MCF 10A (cell line): ENCODE measurements at places on chromosomes 7 and 10. TPM values are rescaled to one million over a fixed set of nuclear protein-coding genes. Genes with fewer than 3 reads are reported as not detected.

DNA sequence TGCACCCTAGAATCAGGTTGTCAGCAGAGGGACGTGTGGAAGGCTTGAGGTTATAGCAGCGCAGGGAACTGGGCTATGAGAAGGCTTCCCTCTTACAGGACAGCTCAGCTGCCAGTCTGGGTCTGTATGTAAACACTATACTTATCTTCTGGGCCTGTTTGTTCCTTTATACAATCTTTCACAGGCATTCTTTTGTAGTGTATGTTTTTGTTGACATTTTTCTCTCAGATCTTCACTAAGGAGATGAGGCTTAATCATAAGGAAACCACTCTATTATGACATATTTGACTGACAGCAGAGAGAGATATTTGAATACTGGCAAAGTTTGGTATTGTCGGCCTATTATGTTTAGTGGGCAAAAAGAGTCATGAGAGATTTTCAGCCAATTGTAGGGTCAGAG, 929 bp downstream of the GBF1 start:
- H3K27ac ChIP-seq: peak overlapping the region; percentile 97
- H3K4me1 ChIP-seq: peaks cover 45% of the 10 kb centered on the region
- peak overlapping the region; percentile 99 for H3K4me3 ChIP-seq
- peaks cover 6% of the 10 kb centered on the region for H3K36me3 ChIP-seq

GRCh38 chr10:126734967-126735366, 64.5 kb upstream of the C10orf90 start:
- DNase-seq: peak; percentile 50
- H3K36me3 ChIP-seq: no peaks in the 10 kb centered on the region
- H3K27ac ChIP-seq: no peak overlapping the region
- H3K27me3 ChIP-seq: no peaks in the 10 kb centered on the region

GRCh38 chr7:88278881-88279280, 27.8 kb downstream of the STEAP4 start:
- H3K27me3 ChIP-seq: no peaks in the 10 kb centered on the region
- no peak overlapping the region for H3K4me3 ChIP-seq
- no peaks in the 10 kb centered on the region for H3K36me3 ChIP-seq
- H3K27ac ChIP-seq: no peak overlapping the region

DNA sequence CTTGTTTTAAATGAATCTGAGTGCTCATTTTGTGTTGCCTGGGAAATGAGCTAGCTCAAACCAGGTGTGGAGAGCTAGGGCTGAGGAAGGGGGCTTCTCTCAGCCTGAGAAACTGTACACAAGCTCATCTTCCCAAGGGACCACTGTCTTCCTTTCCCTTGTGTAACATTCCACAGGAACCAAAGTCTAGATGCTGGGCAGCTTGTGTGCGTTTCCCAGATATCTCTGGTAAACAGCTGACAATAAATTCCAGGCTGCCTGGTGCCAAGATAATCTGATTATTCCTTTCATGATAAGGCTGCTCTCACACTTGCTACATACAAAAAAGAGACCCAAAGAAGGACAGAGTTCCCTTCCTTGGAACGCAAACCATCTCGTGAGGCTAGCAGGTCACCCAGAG, 33.1 kb upstream of the MKLN1 start:
- H3K4me3 ChIP-seq: no peak overlapping the region
- no peaks in the 10 kb centered on the region for H3K36me3 ChIP-seq
- H3K4me1 ChIP-seq: peaks cover 22% of the 10 kb centered on the region
- no peaks in the 10 kb centered on the region for H3K27me3 ChIP-seq
- H3K27ac ChIP-seq: no peak overlapping the region
- no peak for DNase-seq

- no peaks in the 10 kb centered on the region for H3K36me3 ChIP-seq
- H3K4me1 ChIP-seq: peaks cover 10% of the 10 kb centered on the region
- H3K4me3 ChIP-seq: no peak overlapping the region
- peaks cover 75% of the 10 kb centered on the region for H3K27me3 ChIP-seq
- no peak for DNase-seq
Observed at GRCh38 chr7:85184599-85185423, 2.0 kb downstream of the SEMA3D start.

DNA sequence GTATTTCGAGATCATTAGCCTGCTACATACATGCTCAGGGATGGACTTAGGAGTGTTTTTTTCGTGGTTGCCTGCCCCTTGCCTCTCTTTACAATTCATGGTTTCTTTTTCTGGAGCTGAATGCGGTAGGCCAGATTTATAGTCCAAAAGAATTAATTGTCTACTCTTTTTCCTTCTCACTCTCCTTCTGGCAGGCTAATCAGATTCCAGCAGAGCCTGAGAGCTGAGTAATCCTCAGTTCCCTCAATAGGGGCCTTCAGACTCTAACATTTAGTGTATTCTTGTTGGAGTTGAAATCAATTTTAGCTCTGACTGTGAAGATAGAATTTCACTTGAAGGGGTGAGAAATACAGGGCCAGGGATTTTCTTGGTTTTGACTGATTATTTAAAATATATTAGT, 16.4 kb downstream of the SORCS3 start:
- H3K27me3 ChIP-seq: no peaks in the 10 kb centered on the region
- H3K4me1 ChIP-seq: no peaks in the 10 kb centered on the region
- H3K36me3 ChIP-seq: no peaks in the 10 kb centered on the region
- H3K4me3 ChIP-seq: no peak overlapping the region
- DNase-seq: no peak

- H3K36me3 ChIP-seq: peaks cover 11% of the 10 kb centered on the region
- no peak overlapping the region for H3K27ac ChIP-seq
- DNase-seq: no peak
- no peak overlapping the region for H3K4me3 ChIP-seq
Observed at GRCh38 chr7:2002561-2003450, 229.9 kb downstream of the MAD1L1 start.

DNA sequence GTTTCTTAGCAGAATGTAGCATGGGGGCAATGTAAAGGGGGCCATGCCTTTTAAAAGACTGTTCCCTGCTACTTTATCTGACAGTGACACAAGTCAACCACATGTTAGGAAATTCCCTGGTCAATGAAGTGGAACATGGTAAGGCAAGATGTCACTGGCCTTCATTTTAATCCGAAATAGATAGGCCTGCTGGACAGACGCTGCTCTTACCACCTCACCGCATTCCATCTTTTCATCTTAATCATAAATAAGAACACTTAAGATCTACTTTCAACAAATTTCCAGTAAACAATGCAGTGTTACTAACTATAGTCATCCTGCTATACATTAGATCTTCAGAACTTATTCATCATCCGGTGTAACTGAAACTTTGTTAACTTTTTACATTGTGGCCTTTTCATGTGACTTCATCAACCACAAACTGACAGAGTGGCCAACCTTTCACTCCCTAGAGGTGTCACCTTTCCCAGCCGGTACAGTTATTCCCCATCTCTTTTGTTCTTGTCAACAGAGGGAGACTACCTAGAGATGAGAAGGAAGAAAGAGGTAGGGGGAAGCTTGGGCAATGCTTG, 15.6 kb downstream of the ASB4 start:
- H3K27me3 ChIP-seq: no peaks in the 10 kb centered on the region
- H3K4me1 ChIP-seq: peaks cover 13% of the 10 kb centered on the region
- peak; percentile 9 for DNase-seq
- H3K4me3 ChIP-seq: no peak overlapping the region

DNA sequence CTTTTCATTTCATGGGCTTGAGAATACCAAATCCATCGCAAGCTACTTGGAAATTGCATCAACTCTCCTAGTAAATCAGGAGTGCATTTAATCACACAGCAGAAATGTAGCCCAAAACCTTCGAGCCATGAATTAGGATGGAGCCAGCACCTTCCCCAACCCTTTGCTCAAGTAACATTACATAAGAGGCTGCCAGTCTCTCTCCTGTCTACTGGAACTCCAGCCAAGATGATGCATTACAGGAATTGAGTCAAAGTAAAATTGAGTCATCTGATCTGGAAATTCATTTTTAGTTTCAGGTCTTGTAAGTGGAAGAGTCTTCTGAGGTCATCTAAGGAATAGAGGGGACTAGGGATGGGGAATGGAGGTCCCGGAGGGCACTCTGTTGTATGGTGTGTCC, 69.7 kb upstream of the FHIP2A start:
- no peak overlapping the region for H3K27ac ChIP-seq
- H3K36me3 ChIP-seq: peaks cover 8% of the 10 kb centered on the region
- peak; percentile 88 for DNase-seq
- H3K4me3 ChIP-seq: no peak overlapping the region

DNA sequence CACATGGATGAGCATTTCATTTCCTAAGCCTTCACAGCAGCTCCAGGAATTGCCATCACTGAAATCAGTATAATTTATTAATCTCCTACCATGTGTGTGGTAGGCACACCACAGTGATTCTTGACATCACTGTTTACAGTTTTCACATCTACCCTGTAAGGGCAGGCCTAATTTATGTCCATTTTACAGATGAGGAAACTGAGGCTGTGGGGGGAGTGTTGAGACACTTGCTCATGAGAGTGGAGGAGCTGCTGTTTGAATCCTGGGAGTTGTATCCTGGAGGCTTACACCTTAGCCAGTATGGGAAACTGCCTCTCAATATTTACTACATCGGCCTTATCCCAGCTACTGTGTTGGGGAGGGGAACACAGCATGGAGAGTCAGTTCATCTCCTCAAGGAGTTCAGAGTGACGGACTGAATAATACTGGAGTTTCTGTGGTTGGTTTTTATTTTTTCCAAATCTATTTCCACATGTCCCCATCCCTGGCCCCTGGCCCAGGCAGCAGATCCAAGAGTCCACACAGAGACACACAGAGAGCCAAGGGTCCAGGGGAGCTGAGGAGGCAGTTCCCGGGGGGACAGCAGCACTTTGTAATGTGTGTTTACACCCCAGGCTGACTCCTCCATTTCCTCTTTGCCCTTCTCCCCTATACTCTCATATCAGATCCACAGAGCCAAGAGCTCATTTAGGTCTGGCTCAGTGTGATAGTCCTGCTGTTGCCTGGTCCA, 13.2 kb downstream of the UBTD1 start:
- H3K36me3 ChIP-seq: peaks cover 8% of the 10 kb centered on the region

DNA sequence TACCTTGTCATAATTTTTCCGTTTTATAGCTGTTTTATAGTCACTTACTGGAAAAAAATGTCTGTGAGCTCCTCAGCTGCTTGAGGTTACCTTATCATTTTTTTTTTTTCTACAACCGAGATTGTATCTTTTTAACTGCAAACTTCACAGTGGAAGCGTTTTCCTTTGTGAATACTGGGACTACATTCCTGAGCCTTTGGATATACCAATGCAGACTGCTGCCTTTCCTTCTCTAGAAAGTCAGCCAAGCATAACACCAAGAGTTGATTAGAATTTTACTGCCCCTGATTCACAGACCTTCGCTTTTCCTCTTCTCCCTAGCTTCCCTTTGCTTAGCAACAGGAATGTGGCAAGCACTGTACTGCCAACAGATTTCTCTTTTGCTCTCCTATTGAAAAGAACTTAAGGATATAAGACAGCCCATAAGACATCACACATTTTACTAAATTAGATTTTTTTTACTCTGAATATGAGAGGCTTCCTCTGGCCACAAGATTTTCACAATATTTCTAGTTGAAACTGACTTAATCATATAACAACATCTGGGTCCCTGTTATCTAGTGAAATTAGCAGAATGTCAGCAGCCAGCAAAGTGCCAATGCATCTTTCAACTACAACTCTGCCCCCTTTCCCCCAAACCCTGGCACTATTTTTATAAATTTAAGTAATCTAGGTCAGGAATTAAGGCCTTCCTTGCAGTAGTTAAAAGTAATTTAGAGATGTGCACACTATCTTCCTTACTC, 170.6 kb downstream of the PRKG1 start:
- H3K4me1 ChIP-seq: no peaks in the 10 kb centered on the region
- peaks cover 62% of the 10 kb centered on the region for H3K27me3 ChIP-seq

DNA sequence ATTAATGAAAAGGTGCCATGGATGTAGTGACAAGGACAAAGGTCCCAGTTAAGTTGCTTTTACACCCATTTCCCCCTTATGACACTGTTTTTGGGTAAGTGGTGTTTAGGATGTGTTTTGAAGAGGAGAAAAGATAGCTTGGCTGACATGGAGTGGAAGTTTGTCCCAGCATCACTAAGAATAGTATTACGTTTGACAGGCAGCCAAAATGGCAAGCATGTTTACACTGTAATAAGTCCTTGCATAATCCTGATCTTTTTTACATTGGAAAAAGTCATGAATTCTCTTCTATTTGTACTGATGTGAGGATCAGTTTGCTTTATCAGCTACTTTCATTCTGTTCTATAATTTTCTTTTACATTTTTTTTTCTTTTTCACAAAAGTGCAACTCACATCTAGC, 137.8 kb downstream of the CHRM2 start:
- H3K4me1 ChIP-seq: no peaks in the 10 kb centered on the region
- no peak overlapping the region for H3K27ac ChIP-seq
- peaks cover 52% of the 10 kb centered on the region for H3K27me3 ChIP-seq
- H3K4me3 ChIP-seq: no peak overlapping the region

DNA sequence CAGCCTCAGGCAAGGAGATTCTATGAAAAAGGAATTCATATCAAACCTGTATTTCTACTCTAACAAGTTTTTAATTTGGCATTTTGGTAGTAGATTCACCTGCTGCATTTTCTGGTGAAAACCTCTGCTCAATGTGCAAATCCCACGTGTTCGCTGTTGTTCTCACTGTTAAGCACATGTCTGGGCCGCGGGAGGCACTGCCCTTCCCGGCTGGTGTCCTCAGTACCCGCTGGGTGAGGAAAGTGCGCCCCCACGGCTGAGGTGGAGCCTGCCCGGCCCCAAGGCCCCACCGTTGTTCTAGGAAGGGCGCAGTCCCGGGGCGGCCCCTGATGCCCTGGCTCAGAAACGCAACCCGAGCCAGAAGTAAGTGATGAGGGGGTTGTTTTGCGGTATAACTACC, 193.4 kb upstream of the VWC2 start:
- H3K4me3 ChIP-seq: no peak overlapping the region
- H3K4me1 ChIP-seq: no peaks in the 10 kb centered on the region
- DNase-seq: no peak
- no peaks in the 10 kb centered on the region for H3K36me3 ChIP-seq
- peaks cover 37% of the 10 kb centered on the region for H3K27me3 ChIP-seq

The NODAL gene
- not detected in 2 replicates for total RNA-seq

The LHFPL3 gene
- not detected in 2 replicates for total RNA-seq

The MMP21 gene
- not detected in 2 replicates for total RNA-seq

The MLXIPL gene
- 1.5 TPM in 1 of 2 replicates, not detected in the other for total RNA-seq

The LLCFC1 gene
- not detected in 2 replicates for total RNA-seq

The SPAG6 gene
- total RNA-seq: not detected in 2 replicates

The C7orf57 gene
- 0.37 and 0.52 TPM in 2 replicates for total RNA-seq

The TRIM50 gene
- total RNA-seq: not detected in 2 replicates

The STAMBPL1 gene
- total RNA-seq: 18.9 and 29.2 TPM in 2 replicates
